ENCODE measurements at places on chromosomes 16 and 17.

- peak; percentile 58 for DNase-seq
Measured at GRCh38 chr17:49260011-49260816, 29.6 kb upstream of the PHOSPHO1 start.

- no peak for DNase-seq
Measured at GRCh38 chr16:426906-427249, 1.4 kb downstream of the RAB11FIP3 start.

DNA sequence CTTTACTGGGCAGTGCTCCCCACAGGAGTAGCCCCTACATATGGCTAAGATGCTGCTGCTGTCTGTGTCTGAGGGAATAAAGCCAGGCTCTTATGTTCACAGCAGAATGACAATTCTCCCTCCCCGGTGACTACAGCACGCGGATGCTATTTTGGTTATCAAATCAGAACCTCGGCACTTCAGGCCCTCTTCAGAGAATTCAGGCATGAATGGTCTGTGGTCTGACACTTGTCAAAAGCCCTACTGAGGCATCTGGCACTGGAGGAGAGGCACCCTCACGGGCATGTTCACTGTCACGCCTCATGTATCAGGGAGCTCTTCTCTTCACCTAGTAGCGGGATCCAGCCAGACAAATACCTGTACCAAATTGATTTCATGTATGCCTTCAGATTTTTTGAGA lies 30.4 kb downstream of the KIAA0513 start:
- DNase-seq, result no peak

GRCh38 chr16:69741519-69741918 lies 13.2 kb downstream of the NOB1 start:
- no peak for DNase-seq

DNA sequence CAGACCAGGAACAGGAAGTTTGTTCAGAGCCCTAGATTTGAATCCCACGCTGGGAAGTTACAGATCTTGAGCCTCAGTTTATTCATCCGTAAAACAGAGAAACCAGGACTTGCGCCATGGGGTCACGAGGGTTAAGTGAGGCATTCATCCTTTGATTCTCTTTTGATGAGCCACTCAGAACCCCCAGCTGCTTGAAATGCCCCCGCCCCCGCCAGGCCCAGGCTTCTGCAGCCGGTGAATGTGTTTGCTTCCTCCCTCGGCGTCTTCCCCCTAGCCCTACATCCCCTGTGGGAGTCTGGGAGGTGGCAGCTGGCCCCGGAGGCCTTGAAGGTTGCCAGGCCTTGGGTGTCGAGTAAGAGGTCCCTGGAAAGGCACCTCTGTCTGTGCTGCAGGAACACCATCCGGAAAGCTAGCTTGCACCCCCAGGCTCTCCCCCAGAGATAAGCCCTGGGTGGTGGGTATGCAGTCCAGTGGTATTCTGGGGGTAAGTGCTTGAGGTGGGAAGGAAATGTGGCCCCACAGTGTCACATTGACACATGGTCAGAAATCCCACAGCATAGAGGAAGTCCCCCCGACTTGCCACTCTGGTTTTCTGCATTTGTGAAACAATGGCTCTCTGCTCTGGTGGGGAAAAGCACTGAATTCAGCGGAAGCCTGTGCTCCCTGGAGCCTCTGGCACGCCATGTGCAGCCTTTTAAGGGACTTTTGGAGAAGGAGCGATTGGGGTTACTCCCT lies 14.9 kb downstream of the IRF8 start:
- no peak for DNase-seq

DNA sequence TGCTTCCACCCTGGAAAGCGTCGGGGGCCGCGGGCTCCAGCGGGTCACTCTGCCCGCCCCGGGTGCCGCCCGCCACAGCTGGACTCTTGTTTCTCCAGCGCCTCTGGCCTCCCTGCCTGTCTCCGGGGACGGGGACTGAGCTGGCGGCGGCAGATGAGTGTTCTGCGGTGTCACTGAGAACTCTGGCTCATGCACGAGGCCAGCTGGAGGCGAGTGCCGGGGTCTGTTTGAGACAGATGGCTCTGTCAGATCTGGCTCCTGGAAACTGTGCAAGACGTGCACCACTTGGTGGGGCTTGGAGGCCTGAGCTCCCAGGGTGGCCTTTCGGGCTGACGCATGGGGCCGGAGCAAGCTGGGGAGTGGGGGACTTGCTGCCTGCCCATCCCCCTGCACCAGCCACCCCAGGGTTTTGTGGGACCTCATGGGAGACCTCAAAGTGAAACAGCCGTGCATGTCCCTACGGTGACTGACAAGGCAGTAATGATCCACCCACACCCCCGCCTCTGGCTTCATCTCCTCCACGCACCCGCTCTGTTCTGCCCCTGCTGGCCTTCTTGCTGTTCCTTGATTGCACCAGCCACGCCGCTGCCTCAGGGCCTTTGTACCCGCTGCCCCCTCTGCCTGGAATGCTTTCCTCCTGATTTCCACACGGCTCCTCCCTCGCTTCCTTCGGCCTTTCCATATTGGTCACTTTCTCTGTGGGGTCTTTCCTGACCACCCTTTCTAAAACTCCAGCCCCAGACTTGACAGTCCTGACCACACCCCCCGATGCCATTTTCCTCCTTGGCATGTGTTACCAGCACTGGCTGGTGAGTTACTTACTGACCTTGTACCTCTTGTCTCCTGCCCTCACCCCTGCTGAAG lies 174.9 kb upstream of the CIBAR2 start:
- no peak for DNase-seq

DNA sequence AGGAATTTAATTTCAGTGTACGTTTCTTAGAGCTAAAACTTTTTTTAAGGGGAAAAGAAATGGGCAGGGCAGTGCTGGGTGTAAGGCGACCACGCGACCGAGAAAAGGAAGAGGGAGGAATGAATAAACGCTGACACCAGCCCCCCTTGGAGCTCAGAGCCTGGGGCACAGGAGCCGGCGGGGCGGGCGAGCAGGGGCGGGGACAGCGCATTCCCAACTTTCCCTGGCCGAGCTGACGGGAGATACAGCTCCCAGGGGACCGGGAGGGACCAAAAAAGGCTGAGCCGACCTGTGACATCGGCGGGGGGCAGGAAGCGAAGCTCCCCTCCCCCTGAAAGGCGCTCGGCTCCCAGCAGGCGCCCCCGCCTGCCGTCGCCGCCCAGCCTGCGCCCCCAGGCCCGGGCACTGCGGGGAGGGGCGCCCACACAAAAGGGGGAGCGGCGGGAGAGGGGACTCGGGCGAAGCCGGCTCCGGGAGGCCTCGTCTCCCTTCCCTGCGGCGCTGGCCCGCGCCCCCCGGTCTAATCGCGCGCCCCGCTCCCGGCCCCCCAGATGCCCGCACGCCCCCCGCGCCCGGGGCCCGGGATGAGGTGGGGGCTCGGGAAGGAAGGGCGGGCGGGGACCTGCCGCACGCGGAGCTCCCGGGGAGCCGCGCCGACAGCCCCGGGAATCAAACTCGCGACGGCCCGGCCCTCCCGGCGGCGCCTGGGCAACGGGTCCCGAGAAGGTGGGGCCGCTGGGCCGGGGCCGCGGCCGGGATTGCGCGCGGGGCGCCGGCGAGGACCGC lies 622 bp downstream of the CUEDC1 start:
- DNase-seq, result no peak

GRCh38 chr16:89759746-89760340 lies 38.5 kb downstream of the ZNF276 start:
- no peak for DNase-seq

DNA sequence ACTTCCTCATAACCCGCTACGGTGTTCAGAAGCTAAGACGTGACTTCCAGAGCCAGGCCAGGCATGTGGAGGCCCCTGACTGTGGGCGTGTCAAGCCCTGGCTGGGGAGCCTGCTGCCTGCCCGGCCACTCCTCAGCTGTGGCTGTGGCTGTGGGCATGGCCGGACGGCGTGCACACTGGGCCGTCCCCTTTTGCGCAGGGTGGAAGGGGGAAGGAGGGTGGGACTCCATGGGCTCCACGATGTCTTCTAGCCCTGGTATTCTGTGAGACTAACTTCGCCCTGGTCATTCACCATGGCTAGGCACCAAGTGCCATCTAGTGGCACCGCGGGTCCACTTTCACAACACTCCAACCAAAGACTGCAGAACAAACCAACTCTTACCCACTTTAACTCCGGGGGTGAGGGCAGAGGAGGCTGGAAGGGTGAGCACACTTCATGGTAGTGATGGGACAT lies 67.9 kb downstream of the N4BP1 start:
- no peak for DNase-seq

- DNase-seq, result no peak
Measured at GRCh38 chr17:36495076-36495578, 8.6 kb downstream of the ZNHIT3 start.

- no peak for DNase-seq
Measured at GRCh38 chr17:63984236-63984635, 11.5 kb upstream of the SCN4A start.

GRCh38 chr16:7577588-7577987 lies 244.9 kb downstream of the RBFOX1 start:
- DNase-seq, result no peak

DNA sequence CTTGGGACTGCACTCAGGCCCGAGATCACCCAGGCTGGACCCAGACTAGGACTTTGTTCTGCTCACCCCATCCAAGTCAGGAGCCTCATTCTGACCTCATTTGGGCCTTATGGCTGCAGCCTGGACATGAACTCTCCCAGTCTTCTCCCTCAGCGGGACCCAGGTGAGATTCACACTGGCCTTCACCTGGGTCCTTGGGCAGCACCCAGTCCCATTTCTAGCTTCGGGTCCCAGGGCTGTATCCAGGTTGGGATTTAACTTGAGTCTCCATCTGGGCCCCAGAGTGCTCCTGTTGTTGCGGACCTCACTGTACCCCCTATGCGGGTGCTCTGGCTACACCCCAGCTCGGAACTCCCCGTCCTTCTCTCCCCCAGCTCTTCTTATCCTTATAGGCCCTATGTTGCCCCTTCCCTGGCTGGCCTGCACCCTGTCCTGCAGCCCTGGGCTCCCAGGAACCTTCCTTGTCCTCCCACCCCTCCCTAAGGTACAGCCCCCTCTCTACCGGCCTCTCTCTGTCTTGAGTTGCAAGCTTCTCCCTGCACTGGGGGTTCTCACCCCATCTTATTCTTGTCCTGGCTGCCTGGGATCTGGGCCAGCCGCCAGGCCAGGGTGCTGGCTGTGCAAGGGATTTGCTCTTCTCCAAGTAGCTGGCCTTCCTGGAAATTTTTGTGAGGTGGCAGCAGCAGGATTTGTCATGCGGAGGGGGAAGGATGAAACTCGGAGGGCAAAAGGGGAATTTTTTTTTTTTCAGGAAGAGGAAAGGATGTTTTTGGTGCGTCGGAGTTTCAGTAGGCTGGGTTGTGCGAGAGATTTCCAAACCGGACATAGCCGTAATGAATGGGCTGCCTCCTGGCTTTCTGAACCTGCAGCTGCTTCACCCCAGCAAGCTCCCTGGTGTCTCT lies 904 bp downstream of the MAP2K3 start:
- no peak for DNase-seq

GRCh38 chr17:146546-146945 lies 9.2 kb downstream of the SCGB1C2 start:
- DNase-seq, result no peak

- no peak for DNase-seq
Measured at GRCh38 chr17:82960419-82961271, 118.8 kb upstream of the METRNL start.

DNA sequence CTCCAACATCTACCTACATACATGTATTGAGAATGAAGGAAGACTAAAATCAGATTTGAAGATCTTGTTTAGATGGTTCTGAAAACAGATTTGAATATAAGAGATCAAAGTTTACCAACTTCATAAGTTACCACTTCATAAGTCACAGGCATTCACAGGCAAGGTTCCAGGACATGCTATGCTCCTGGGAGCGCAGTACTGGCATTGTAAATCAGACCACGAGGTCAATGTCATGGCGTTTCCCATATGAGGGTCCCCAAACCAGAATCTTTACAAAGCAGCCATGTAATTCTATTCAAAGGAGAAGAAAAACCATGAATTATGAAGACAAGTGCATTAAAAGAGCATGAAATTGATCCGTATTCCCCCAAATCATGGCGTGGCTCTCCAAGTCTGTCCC lies 3.0 kb downstream of the CDH11 start:
- DNase-seq, result no peak

DNA sequence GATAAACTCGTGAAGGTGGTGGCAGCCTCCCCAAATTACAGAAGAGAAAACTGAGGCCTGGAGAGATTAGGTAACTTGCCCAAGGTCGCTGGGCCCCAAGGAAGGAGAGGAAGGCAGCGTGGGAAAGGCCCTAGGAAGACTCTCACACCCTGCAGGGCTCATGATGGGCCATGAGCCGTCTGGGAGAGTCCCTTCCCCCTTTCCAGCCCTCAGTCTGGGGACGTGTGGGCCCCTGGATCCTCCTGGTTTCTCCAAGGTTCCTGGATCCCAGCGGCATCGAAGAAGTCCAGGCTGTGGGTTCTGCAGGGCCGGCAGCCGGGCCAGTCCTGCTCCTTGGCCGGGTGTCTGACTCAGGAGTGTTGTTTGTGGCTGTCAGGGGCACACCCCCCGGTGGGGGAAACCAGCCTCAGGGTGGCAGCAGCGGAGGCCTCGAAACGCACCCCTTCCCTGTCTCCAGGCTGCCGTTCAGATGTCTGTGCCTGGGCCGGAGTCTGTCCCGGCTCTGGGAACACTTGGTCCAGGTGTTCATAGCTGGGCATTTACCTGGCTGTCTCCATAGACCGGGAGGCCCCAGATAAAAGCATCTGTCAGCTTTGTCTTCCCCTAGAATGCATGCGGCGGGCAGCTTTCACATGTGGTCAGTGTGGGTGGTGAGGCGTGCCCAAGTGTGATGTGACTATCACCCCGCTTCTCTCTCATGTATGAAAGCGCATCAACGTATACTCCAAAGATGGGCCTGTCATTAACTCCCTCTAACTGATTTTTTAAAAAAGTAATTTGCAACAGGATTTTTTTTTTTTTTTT lies 3.7 kb upstream of the RAP1GAP2 start:
- peak; percentile 52 for DNase-seq

DNA sequence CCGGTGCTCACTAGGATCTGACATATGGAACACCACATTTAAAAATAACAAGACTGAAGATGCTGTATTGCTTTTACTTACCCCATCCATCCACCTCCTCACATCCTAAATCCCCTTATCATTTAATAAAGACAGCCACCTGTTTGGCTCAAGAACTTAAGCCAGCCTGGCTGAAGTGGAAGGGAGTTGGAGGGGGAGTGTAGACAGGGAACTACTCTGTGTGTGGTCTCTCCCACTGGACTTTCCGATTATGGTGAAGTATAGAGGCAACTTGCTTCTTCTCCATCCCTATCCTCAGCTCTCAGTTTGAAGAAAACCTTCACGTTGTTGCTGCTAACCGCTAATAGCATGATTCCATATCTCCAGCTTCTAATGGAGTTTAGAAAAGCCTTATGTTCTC lies 313.4 kb downstream of the CDH11 start:
- DNase-seq, result no peak

GRCh38 chr17:48143629-48144028 lies 36.1 kb downstream of the SNX11 start:
- DNase-seq, result no peak
